ENCODE measurements at places on chromosomes 1 and 21. TPM values are rescaled to one million over a fixed set of nuclear protein-coding genes. Genes with fewer than 3 reads are reported as not detected.

DNA sequence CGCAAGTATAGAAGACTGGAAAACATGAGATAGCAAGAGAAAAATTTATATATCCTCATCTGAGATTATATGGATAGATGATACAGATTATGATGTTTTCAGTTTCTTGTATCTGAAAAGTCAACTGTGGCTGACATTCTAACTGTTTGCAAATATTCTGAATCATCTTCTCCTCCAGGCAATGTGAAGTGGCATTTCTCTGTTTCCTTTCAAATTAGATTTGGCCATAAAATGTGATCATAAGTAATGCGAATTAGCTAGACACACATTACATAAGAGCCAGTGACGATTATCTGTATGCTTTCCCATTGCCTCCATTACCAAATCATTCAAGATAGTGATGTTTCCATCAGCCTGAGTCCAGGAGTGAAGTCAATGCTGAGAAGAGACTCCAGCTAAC is 265.2 kb downstream of the BRINP3 start:
- H3K36me3 ChIP-seq, result no peaks in the 10 kb centered on the region
- H3K27me3 ChIP-seq, result no peaks in the 10 kb centered on the region
- H3K4me3 ChIP-seq, result no peak overlapping the region
- H3K27ac ChIP-seq, result no peak overlapping the region

DNA sequence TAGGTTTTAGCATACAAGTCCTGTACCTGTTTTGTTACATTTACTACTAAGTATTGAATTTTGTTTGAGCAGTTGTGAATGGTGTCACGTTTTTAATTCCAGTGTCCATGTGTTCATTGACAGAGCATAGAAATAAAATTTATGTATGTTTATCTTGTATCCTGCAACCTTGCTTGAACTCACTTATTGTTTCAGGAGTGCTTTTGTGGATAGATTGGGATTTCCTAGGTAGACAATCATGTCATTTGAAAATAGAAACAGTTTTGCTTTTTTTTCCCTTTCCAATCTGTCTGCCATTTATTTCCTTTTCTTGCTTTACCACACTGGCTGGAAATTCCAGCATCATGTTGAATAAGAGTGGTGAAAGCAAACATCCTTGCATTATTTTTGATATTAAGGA is 15.0 kb upstream of the ABCG1 start:
- H3K4me1 ChIP-seq, result peaks cover 38% of the 10 kb centered on the region
- no peaks in the 10 kb centered on the region for H3K27me3 ChIP-seq
- H3K27ac ChIP-seq, result no peak overlapping the region
- H3K4me3 ChIP-seq, result no peak overlapping the region
- DNase-seq, result no peak
- H3K36me3 ChIP-seq, result no peaks in the 10 kb centered on the region

DNA sequence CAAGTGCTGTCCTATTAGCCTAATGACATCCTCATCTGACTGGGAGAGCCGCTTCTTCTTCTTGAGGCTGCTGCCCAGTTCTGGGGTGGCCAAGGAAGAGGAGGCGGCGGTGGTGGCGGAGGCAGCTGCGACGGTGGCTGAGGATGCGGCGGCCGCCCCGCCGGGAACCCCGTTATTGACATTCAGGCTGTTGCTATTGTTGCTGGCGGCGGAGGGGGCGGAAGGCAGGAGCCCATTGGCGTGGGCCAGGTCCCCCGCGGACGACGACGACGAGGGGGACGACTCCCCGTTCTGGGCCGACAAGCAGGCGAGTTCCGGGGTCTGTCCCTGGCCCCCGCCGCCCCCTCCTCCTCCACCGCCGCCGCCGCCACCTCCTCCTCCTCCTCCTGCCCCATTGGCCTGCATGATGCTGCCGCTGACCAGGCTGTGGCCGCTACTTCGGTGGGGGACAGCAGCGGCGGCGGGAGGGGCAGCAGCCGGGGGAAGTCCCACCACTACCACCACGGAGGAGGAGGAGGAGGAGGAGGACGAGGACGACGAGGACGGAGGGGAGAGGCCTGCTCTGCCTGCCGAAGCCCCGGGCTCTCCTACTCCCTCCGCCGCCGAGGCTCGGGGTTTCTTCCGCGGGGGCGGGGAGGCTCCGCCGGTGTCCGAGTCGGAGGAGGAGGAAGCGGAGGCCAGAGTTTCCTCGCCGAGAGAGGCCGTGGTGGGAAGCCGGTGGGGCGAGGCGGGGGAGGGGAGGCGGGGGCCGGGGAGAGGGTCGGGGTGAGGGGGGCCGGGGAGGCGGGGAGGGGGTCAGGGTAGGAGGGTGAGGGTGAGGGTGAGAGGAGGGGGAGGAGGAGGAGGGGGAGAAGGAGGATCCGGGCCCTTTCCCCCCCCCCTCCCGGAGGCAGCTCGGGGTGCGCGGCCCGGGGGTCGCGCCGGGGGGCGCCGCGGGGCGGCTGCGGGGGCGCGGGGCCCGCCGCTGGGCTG is 610 bp downstream of the WDR26 start:
- H3K4me1 ChIP-seq, result peaks cover 43% of the 10 kb centered on the region
- H3K27ac ChIP-seq, result peak overlapping the region; percentile 73
- H3K4me3 ChIP-seq, result peak overlapping the region; percentile 84
- H3K27me3 ChIP-seq, result no peaks in the 10 kb centered on the region

DNA sequence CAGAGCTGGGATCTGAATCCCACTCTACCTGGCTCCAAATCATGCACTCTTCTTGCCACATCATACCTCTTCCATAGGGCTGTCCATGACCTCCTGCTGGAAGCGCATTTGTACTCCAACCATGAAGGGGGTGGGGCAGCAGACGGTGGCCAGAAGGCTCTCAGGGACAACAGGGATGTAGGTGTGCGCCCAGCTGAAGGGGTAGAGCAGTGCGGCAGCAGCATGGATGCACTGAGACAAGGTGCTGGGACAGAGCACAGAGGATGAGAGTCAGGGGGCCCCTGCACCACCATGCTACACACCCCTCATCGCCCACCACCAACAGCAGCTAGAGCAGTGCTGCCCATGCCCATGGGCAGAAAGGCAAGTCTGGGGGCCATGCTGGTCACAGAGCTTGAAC is 8.4 kb downstream of the DENND2D start:
- peaks cover 99% of the 10 kb centered on the region for H3K36me3 ChIP-seq
- peaks cover 97% of the 10 kb centered on the region for H3K4me1 ChIP-seq
- no peak for DNase-seq
- H3K27ac ChIP-seq, result peak overlapping the region; percentile 100

GRCh38 chr1:85028151-85028550 is 20.1 kb downstream of the MCOLN3 start:
- no peak overlapping the region for H3K4me3 ChIP-seq
- peaks cover 9% of the 10 kb centered on the region for H3K4me1 ChIP-seq
- no peaks in the 10 kb centered on the region for H3K36me3 ChIP-seq
- H3K27me3 ChIP-seq, result peaks cover 5% of the 10 kb centered on the region
- DNase-seq, result no peak

GRCh38 chr21:26448751-26449150 is 124.3 kb downstream of the CYYR1 start:
- DNase-seq, result no peak
- no peak overlapping the region for H3K27ac ChIP-seq
- H3K4me1 ChIP-seq, result no peaks in the 10 kb centered on the region
- H3K36me3 ChIP-seq, result no peaks in the 10 kb centered on the region
- H3K4me3 ChIP-seq, result no peak overlapping the region

DNA sequence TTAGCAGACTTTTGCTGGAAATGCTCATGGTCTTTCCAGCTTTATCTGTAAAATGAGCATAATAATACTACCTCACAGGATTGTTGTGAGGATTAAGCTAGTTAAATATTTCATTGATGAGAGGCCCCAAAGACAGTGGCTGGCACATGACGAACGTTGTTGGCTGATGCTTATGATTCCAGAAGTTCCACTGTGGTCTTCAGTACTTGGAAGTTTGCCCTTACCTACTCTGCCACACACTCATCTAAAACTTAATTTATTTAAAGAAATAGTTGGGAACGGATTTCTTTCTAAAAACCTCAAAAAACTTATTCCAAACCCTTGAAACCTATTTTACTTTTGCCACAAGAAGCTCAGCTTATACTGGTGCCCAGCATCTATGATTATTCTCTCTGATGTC is 170.7 kb downstream of the DHRS3 start:
- H3K27me3 ChIP-seq, result no peaks in the 10 kb centered on the region
- peaks cover 79% of the 10 kb centered on the region for H3K36me3 ChIP-seq
- DNase-seq, result no peak
- peak overlapping the region; percentile 99 for H3K27ac ChIP-seq
- H3K4me1 ChIP-seq, result peaks cover 86% of the 10 kb centered on the region

DNA sequence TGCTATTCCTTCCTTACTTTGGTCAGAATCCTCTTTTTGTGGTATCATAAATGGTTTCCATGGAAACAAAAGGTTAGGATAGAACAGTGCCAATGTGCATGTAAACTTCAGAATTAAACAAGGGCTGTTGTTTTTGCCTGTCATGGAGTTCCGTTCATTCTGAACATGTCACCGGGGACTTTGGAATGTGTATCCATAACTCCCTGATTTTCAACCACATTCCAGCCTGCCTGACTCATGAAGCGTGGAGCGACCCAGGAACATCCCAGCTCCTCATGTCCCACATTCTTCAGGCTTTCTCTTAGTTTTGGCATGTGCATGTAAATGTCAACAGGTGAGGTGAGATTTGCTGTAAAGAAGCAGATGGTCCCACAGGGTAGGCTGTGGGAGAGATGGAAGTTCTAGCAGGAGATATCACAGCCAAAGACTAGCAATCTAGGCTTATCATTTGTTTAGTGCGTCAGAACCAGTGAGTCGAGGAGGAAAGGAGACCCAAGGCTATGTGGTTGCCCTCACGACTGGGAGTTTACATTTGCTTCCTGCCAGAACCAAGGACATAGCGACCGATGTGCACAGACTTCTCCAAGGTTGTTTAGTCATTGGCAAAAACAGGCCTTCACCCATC is 23.0 kb upstream of the DNAJC11 start:
- H3K4me3 ChIP-seq, result no peak overlapping the region
- no peak for DNase-seq
- H3K4me1 ChIP-seq, result no peaks in the 10 kb centered on the region
- H3K27me3 ChIP-seq, result peaks cover 15% of the 10 kb centered on the region
- no peak overlapping the region for H3K27ac ChIP-seq
- no peaks in the 10 kb centered on the region for H3K36me3 ChIP-seq

DNA sequence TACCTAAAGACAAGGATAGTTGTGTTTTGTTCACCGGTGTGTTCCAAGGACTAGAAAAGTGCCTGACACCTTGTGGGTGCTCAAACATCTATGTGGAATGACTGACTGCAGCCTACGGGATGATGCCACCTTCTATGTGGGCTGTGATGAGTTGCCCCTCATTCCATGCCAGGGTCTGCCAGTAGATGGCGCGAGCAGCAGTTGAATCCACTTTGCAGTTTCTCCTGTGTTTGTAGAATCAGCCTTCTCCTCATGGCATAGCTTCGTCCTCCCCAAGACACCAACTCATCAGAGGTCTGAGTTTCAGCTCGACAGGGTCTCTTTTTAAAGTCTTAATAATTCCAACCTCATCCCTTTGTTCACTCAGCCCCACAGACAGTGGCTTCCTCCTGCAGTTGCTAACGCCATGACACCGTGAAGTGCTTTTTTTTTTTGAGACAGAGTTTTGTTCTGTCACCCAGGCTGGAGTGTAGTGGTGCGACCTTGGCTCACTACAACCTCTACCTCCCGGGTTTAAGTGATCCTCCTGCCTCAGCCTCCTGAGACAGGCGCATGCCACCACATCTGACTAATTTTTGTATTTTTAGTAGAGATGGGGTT is 133.7 kb downstream of the CAPN8 start:
- no peaks in the 10 kb centered on the region for H3K4me1 ChIP-seq
- H3K27ac ChIP-seq, result no peak overlapping the region
- H3K4me3 ChIP-seq, result no peak overlapping the region
- peak; percentile 27 for DNase-seq
- no peaks in the 10 kb centered on the region for H3K36me3 ChIP-seq

- no peak overlapping the region for H3K27ac ChIP-seq
- H3K36me3 ChIP-seq, result no peaks in the 10 kb centered on the region
- no peak for DNase-seq
- no peaks in the 10 kb centered on the region for H3K4me1 ChIP-seq
- H3K27me3 ChIP-seq, result no peaks in the 10 kb centered on the region
Measured at GRCh38 chr1:248786156-248786555, 30.6 kb upstream of the LYPD8 start.

DNA sequence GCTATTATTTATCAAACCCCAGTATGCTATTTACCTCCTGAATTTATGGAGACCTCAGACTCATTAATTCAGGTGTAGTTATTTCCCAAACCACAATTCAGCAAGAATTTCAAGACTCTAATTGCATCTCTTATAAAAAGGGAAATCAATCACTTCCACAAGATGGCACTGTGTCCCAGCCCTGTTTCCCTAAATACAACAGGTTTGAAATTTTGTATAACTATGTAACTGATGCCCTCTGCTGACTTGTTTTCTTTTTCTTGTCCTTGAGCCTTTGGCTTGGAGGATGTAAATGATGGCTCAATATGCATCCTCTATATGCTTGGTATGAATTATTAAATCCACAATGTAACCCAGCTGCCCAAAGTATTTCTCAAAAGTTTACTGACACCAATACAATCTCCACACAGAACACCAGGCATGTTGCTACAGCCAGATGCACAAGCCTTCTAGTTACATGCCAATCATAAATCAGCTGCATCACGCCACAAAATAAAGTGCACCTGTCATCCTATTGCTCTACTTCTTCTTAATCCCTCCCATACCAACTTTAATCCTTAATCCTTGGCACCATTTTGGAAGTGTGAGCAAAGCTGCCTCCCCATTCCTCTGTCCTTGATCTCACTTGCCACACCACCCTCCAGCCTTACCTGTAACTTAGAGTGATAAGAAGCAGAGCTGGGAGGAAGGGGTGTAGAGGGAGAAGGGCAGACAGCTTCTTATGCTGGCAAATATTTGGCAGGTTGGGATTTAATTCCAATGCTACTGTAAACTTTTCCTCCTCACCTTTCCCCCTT is 9.0 kb downstream of the C1orf105 start:
- DNase-seq, result no peak
- no peak overlapping the region for H3K4me3 ChIP-seq
- no peak overlapping the region for H3K27ac ChIP-seq
- H3K27me3 ChIP-seq, result no peaks in the 10 kb centered on the region
- peaks cover 11% of the 10 kb centered on the region for H3K36me3 ChIP-seq

- DNase-seq, result no peak
- H3K27me3 ChIP-seq, result no peaks in the 10 kb centered on the region
- H3K27ac ChIP-seq, result no peak overlapping the region
- H3K36me3 ChIP-seq, result peaks cover 9% of the 10 kb centered on the region
- H3K4me1 ChIP-seq, result peaks cover 16% of the 10 kb centered on the region
- H3K4me3 ChIP-seq, result no peak overlapping the region
Measured at GRCh38 chr21:36926989-36927718, 39.3 kb downstream of the HLCS start.

- no peak for DNase-seq
- H3K4me1 ChIP-seq, result no peaks in the 10 kb centered on the region
- no peaks in the 10 kb centered on the region for H3K36me3 ChIP-seq
- no peak overlapping the region for H3K27ac ChIP-seq
Measured at GRCh38 chr1:85453640-85454194, 11.2 kb downstream of the DDAH1 start.

- H3K4me1 ChIP-seq, result peaks cover 11% of the 10 kb centered on the region
- H3K36me3 ChIP-seq, result no peaks in the 10 kb centered on the region
Measured at GRCh38 chr1:157110003-157110402, 10.4 kb upstream of the ETV3L start.

GRCh38 chr1:164515711-164516331 is 43.2 kb upstream of the PBX1 start:
- H3K4me3 ChIP-seq, result no peak overlapping the region
- H3K4me1 ChIP-seq, result no peaks in the 10 kb centered on the region
- no peak for DNase-seq
- no peak overlapping the region for H3K27ac ChIP-seq

ERG gene
- total RNA-seq, result not detected

FAM43B gene
- total RNA-seq, result not detected

NMNAT2 gene
- not detected for total RNA-seq

ERMAP gene
- total RNA-seq, result 3.2 TPM

RGS1 gene
- total RNA-seq, result 9.4 TPM

SYNJ1 gene
- total RNA-seq, result 6.3 TPM

CELA3A gene
- not detected for total RNA-seq

DCST2 gene
- total RNA-seq, result 0.31 TPM

SERINC2 gene
- total RNA-seq, result 0.16 TPM

UQCRHL gene
- 2.0 TPM for total RNA-seq

FAM110D gene
- total RNA-seq, result not detected

IL10 gene
- total RNA-seq, result not detected

Measured in activated naive CD8-positive, alpha-beta T cell treated with anti-CD3 and anti-CD28 coated beads for 36 hours (primary cell).